HEK293T (cell line): ENCODE measurements at places on chromosomes 13 and 19.

GRCh38 chr19:40807147-40808020 lies 8.4 kb downstream of the EGLN2 start:
- peak; percentile 20 for DNase-seq

DNA sequence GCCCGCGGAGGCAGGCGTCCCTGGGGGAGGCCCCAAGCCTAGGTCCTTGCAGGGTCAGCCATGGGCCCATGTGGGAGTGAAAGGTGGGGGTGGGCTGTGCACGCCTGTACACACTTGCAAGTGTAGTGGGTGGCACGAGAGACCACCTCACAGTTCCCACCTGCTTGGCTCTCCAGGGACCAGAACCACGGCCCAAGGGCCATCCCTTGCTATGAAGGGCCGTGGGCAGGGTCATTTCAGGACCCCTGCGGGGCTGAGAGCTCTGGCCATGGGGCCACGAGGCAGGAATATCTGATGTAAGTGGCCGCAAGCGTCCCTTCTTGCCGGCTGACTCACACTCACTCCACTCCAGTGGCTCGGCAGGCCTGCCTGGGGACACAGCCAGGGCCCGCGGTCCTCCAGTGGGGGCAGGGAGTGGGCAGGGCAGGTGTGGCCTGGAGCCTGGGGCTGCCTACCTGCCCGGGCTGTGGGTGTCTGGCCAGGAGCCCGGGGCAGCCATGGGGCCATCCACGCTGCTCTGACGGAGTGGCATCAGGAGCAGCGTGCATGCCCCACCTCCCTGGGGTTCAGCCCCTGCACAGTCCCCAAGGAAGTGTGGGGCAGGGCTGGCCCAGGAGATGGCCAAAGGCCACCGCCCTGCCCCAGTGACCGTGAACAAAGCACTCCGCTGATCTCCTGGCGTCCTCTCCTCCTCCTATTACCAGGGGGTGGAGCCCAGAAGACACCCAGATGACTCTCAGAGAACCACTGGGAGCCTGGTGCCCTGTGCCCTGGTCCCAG lies 8.6 kb upstream of the MKNK2 start:
- DNase-seq, result no peak

DNA sequence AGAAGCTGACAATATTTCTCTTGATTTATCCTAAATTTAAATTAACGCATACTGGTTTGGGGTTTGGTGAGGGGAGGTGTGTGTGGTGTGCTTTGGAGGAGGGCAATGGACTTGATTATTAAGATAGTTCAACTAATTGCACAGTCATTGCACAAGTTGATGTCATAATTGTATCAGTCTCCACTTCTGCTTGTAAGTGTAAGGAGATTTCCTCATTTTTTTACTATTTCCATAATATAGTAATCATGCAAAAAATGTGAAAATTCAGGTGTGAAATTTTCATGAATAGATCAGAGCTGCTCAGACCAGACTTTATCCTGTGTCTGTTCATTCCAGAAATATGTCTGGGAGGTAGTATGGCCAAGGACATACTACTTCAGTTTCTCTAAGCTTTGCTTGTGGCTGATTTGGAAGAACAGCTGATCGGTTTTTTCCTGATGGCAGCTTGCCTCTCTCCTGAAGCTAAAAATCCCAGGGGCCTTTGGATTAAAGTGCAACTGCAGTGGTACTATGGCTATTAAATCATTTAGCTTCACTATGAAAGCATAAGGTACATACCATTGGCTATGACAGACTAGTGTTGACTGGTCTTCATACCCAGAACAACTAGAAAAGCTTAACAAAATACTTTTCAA lies 201.8 kb upstream of the MIR17HG start:
- no peak for DNase-seq

GRCh38 chr19:18112989-18113478 lies 15.5 kb downstream of the MAST3 start:
- DNase-seq, result peak; percentile 84

DNA sequence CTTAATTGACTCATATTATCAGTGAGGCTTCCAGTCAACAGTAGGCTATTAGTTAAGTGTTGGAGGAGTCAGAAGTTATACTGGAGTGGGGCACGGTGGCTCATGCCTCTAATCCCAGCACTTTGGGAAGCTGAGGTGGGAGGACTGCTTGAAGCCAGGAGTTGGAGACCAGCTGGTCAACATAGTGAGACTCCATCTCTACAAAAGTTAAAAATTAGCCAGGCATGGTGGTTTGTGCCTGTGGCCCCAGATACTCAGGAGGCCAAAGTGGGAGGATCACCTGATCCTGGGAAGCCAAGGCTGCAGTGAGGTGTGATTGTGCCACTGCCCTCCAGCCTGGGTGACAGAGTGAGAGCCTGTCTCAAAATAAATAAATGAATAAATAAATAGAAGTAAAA lies 53.2 kb downstream of the COMP start:
- no peak for DNase-seq

- no peak for DNase-seq
These were observed 60.6 kb upstream of the TPP2 start for GRCh38 chr13:102536196-102536595.

- no peak for DNase-seq
These were observed 72.1 kb downstream of the GPC6 start for GRCh38 chr13:93298713-93299112.

DNA sequence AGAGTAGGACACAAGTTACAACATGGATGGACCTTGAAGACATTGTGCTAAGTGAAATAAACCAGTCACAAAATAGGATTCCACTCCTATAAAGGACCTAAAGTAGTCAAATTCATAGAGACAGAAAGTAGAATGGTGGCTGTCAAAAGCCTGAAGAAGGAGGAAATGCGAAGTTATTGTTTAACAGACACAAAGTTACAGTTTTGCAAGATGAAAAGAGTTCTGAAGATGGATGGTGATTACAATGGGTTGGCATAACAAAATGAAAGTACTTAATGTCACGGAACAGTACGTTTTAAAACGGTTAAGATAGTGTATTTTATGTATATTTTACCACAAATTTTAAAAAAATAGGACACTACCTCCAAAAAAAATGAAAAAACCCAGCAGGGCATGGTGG lies 34.8 kb downstream of the FOXO1 start:
- DNase-seq, result no peak

DNA sequence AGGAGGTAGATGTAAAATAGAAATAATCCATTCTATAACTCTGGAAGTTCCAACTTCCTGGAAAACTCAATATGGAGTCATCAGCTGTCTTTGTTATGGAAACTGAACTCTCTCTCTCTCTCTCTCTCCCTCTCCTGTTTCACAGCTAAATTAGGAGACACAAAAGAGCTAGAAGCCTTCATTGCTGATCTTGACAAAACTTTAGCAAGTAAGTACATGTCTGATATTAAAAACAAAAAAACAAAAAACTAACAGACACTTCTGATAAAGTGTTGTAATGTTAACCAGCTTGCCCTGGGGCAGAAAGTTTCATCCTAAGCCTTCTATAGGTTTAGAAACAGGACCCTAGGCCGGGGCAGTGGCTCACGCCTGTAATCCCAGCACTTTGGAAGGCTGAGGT lies 11.3 kb downstream of the RGCC start:
- no peak for DNase-seq

- no peak for DNase-seq
These were observed 40.1 kb upstream of the USP29 start for GRCh38 chr19:57079656-57080055.

DNA sequence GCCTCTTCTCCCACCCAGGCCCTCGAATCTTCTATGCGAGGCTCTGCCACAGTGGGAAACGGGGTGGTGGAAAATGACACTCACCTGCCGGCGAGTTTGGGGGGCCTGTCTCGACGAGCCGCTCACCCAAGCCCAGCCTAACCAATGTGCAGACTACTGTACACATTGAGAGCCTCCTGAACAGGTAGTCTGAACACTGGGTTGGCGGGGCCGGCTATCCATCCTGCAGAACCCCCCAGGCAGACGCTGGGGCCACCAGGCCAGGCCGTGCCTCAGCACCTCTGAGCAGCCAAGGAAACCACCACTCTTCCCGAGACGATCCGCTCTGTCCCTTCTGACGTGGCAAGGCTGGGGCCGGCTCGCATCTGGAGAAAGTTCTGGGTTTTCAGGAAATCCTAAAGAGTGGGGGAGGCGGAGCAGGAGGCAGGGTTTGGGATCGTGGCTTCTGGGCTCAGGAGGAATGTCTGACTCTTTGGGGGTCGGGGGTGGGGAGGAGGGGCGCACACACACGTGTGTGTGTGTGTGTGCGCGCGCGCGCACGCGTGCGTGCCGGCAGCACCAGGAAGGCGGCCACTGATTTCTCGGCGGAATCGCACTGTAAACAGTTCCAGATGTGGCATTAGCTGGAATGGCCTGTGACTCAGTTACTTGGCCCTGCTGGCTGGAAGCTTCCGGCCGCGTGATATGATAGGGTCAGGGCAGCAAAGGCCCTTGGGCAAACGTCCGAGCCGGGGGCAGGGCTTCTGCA lies 18.5 kb downstream of the TMED1 start:
- no peak for DNase-seq

DNA sequence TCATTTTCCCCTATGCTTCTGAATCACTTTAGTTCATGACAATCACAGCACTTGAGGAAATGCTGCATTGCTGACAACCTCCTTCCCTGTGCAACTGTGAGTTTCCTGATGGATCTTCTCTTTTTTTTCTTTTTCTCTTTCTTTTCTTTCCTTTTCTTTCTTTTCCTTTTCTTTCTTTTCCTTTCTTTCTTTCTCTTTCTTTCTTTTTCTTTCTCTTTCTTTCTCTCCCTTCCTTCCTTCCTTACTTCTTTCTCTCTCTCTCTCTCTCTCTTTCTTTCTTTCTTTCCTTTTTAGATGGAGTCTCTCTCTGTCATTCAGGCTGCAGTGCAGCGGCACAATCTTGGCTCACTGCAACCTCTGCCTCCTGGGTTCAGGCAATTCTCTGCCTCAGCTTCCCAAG lies 247.9 kb upstream of the HTR2A start:
- no peak for DNase-seq

- no peak for DNase-seq
These were observed 1.9 kb downstream of the SIGLEC5 start for GRCh38 chr19:51628153-51628939.

GRCh38 chr19:49497047-49497788 lies 984 bp downstream of the RPS11 start:
- no peak for DNase-seq

DNA sequence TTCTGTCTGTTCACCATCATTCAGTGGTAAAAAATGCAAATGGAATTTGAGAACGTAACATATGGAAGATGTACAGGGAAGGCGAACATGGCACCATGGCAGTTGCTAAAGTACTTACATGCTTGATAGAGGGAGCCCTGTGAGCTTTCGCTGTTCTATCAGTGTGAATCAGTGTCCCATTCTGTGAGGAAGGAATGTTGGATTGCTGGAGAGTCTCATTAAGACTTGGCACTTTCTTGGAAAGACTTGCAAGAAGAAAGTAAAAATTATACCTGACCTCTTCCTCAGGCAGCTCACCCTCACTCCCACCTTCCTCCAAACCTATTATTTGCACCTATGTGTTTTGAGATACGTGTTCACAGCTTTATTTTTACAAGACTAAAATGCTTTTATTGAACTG lies 43.5 kb downstream of the FREM2 start:
- DNase-seq, result no peak

DNA sequence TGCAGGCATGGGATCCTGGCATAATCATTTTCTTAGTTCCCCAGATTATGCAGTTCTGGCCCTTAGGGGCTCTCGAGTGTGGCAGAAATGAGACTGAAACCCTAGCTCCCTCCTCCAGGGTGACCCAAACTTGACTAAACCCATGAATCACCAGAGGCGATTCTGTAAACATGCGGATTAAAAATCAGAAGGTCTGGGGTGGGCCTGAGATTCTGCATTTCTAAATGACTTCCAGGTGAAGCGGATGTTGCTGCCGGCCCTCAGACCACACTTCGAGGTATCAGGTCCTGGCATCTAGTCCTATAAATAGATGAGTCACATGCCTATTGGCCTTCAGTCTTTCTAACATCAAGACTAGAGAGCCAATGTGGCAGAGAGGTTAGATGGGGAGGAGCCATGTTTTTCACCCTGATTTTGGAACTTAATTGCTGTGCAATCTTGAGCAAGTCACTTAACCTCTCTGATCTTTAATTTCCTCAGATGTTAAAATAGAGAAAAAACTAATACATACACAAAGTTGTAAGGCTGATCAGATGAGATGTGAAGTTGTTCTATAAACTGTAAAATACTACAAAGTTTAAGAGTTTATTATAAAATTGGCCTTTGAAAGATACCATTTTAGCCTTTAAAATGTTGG lies 431.2 kb downstream of the FOXO1 start:
- DNase-seq, result no peak

DNA sequence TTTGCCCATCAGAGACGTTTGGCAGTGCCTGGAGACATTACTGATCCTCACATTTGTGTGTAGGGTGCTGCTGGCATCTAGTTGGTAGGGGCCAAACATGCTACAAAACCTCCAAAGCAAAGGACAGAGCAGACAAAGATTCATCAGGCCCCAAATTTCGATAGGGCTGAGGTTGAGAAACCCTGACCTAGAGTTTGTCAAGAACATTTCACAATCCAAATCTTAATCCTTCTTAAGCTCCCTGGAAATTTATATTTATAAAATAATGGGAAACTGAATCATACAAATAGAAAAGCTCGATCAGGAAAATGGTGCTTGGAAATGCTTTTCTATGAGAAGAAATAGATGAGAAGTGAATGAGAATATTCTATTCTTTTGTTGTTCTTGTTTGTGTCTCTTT lies 273.6 kb downstream of the DCT start:
- DNase-seq, result no peak
